ENCODE measurements at places on chromosomes 3 and 15.

- DNase-seq = no peak
These were observed 516.7 kb downstream of the MECOM start for GRCh38 chr3:169146866-169147237.

GRCh38 chr3:69324362-69325025 is 61.4 kb downstream of the FRMD4B start:
- no peak for DNase-seq

DNA sequence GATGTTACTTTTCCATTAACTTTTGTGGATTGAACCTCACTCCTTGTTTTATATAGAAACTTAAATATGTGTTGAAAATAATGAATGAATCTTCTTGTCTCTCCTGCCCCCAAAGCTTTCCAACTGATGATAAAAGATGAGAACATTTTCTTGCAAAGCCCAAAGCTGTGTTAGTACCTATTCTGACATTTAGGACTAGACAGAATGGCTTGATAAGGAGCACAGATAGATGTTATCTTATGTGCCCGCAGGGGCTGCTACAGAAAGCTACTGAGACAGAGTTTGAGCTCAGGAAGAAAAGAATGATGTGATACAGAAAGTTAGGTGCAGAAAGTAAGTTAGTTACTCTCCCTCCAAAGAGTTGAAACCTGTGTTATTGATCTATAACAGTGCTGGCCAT is 109.4 kb upstream of the ATP11B start:
- DNase-seq = no peak

- DNase-seq = no peak
These were observed 49.8 kb upstream of the SYN2 start for GRCh38 chr3:11954312-11954934.

DNA sequence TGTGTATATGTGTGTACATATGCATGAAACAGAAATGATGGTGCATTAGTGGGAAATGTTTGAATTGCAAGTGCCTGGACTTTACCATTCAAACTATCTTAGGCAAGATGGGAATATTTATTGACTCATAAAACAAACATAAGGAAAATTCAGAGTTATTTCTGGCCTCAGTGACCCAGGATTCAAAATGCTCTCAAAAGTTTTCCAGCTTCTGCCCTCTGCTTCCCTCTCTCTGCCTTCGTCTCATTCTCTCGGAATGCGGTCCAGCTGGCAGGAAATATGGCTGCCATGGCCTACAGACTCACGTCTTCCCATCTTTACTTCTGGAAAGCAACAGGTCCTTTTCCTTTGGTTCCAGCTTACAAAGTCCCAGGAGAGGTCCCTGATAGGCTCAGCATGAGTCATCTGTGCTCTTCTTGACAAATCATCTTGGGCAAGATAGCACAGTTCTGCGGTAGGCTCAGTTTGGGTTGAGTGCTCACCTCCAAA is 8.7 kb upstream of the ZNF774 start:
- DNase-seq = no peak

DNA sequence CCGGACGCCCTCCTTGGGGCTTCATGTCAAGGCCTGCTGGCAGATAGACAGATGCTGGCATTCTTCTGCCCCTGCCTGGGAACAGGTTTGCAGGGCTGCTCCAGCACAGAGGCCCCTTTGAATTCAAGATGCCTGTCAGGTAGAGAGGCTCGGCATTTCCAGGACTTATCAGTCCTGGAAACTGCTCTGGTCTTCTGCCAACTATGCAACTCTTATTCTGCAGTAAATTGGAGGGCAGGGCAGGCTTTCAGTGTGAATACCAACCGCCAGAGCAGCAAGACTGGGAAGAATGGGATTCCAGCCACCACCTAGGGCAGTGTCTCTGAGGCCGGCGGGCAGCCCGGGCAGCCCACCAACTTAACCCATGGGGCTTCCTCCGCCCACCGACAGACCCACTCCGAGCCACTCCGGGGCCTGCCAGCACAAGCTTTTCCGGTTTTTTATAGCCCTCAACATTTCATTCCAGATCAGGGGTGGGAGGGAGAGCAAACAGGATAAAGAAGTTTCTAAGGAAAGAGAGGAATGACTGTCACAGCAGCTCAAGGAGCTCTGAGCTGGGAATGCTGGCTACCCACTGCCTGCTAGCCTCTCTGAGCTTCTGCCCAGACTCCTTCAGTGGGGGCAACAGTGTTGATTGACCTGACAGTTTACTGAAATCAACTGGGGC is 140.9 kb downstream of the NTRK3 start:
- DNase-seq = no peak

- no peak for DNase-seq
These were observed 58.0 kb upstream of the HERC1 start for GRCh38 chr15:63891768-63892133.
